ENCODE measurements at places on chromosomes 1 and 21.

DNA sequence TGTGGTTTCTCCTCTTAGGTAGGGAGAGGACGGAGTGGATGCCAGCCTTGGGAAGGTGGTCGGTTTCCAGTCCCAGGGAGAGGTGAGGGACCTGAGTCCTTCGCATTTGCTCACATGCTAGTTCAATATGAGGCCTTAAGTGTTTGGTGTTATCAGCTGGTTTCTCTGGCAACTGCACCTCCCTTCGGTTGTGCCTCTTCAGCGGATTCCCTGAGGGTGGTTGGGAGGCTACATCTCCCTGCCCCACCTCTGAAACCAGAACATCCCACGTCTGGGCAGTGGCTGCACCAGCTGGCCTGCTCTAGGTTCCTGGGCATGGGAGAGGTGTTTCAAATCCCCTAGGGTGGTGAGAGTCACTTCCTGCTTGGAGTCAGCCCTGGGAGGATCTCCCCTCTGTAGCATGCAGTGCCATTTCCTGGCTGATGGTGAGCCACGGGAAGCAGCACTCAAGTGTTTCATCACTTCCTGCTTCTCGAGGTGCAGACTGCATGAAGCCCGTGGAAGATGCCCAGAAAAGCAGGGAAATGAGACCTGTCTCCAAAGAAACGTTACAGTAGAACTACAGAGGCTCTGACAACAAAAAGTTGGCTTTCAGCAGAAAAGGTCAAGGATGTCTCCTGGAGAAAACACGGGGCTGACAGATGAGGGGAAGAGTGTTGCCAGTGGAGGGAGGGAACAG is 4.5 kb downstream of the TMEM125 start:
- peak; percentile 29 for DNase-seq

GRCh38 chr1:113835686-113836290 is 23.5 kb upstream of the RSBN1 start:
- DNase-seq, result no peak

DNA sequence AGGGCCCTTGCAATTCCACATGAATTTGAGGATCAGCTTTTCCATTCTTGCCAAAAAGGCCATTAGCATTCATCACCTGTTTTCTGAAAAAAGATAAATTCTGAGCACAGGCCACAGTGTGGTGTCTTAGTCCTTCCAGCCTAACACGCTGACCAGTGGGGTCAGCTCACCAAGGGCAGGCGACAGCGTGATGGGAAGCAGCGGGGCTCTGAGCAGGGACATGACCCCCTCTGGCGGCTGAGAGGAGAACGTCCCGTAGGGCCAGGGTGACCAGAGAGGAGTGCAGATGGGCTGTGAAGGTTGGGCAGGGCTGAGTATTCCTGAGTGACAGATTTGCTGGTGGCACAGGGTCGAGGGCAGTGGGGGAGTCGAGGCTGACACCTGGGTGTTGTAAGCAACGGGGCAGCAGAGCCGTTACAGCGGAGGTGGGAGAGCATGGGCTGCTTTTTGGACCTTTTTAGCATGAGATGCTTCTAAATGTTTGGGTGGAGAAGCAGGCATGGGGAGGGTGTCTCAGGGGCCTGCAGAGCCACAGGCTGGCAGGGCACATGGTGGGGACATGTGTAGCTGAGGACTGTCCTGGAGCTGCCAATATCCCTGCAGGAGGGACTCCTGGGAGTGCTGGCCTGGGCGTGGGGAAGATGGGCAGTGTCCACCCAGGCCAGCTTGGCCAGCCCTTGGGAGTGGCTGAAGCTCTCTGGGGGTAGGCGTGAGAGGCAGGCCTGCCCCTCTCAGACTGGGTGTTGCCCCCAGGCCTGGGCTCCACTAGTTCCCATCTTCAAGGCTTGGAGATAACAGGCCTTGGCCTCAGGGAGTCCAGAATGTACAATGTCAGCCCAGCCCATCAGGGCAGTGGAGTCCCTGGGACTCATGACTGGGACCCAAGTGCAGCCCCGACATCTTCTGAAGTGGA is 8.6 kb upstream of the CALML6 start:
- DNase-seq, result peak; percentile 53

DNA sequence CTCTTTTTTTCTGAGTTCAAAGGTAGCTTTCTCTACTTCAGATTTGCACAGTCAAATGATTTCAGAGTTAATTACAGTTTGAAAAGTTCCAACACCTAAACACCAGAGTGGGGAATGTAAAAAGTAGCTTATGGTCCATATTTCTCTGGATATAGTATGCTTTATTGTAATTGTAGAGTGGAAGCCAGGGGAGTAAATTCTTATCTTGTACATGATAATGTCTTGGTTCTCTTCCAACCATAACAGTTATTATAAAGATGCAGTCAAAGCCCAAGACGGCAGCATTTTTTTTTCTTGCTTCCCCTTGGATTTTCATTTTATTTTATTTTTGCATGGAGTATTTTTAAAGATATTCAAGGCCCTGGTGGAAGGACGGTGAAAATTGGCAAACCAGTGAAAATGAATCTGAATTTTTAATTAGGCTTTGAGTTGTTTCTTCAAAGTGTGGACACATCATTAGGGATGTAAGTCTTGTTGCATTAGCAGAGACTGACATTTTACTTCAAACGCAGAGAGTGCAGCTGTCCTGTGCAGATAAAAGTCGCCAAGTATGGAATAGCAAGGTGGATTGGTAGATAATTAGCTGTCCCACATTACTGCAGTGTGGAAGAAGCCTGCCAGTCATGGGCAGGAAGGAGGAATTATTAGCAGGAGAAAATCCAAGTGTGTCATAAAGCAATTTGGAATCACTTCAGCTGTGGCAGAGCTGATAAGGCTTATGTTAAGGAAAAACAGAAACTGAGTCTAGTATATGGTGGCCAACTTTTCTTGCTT is 11.3 kb downstream of the CACHD1 start:
- no peak for DNase-seq

DNA sequence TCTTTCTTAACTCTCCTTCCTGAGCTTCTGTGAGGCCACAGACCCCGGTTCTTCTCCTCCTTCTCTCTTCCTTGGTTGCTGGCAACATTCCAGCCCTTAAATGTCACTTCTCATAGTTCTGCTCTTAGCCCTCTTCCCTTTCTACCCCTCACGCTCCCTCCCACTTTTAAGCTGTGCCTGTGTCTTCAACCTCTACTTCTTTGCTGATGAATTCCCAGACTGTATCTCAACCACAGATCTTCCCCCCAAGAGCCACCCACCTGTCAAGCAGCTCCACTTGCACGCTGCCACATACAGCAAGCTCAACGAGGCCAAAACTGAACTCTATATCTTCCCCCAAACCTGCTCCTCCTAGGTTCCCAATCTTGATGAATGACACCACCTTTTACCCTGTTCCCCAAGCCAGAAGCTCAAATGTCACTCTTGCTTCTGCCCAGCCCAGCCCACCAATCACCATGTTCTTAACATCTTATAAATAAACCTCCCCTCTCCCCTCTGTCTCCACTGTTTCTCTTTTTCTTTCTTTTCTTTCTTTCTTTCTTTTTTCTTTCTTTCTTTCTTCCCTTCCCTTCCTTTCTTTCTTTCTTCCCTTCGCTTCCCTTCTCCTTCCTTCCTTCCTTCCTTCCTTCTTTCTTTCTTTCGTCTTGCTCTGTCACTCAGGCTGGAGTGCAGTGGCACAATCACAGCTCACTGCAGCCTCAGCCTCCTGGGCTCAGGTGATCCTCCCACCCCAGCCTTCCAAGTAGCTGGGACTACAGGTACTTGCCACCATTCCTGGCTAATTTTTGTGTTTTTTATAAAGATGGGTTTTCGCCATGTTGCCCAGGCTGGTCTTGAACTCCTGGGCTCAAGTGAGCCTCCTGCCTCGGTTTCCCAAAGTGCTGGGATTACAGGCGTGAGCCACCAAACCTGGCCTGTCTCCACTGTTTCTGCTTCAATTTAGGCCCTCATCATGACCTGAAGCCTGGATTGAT is 19.8 kb upstream of the PTP4A2 start:
- DNase-seq, result peak; percentile 68

GRCh38 chr1:9946315-9946714 is 3.0 kb downstream of the NMNAT1 start:
- DNase-seq, result no peak

DNA sequence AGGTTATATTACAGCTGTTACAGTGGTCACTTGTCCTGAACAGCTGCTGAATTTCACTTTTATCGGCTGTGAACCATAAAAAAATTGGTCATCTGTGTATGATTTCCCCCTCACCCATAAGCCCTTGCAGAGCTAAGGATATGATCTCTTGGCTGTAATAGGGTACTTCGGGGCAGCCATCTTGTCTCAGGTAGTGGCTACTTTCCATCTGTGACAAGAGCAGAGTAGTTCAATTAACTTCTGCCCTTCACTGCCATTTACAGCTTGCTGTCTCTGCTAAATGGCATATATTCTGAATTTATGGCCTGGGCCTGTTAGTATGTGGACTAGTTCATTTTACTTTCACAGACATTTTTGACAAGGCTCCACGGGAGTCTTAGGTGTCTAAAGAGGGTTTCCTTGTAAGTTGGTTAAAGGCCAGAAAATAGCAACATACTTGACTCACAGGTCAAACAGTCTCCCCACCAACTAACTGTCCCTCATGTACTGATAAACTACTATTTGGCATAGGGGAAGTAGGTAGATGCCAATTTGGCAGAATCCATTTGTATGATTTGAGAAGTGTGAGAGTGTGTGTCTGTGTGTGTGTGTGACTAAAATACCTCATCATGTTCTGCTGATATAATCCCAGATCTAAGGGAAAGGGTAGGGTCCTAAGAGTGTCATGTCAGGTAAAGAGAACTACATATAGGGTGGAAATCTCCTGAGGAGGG is 151.6 kb downstream of the KCTD3 start:
- DNase-seq, result no peak

GRCh38 chr1:95168028-95168427 is 50.9 kb downstream of the TLCD4 start:
- no peak for DNase-seq

GRCh38 chr1:229192853-229193252 is 78.1 kb upstream of the RAB4A start:
- no peak for DNase-seq

DNA sequence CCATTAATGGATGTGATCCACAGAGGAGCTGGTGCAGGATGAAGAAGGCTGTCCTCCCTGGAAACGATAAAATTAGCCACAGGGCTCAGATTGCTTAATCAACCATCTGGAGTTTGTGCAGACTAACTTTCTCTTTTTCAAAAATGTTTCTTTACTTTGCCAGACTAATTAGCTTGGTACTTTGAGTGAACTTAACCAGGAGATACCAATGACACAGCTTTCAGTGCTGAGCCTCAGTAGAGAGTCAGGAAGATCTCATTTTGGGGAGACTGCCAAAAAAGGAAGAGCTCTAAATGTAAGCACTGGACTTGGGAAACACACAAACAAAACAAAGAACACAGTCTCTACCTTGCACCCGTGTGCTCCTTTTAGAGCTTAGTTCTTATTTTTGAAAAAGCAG is 248.1 kb upstream of the DEPDC1 start:
- DNase-seq, result no peak

GRCh38 chr1:14442669-14443068 is 155.8 kb upstream of the KAZN start:
- no peak for DNase-seq

- DNase-seq, result no peak
Observed at GRCh38 chr1:235958021-235958420, 91.3 kb upstream of the LYST start.

DNA sequence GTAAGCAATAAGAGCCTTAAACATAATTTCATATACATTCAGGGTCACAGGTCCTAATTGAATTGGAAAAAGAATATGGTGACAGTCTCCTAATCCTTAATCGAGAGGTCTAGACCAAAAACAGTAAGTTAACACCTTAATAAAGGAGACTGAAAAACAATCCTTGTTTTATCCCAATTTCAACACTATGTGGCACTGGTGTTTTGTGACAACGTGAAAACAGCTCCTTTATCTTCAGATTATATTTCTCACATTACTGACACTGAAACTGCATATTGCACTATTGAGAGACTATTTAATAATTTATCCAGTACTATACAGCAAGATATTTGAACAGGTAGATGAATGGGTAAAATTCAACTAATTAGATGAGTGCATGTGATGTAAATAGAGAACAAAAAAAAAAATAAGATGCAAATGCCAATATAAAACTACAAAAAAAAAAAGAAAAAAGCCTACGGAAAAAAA is 34.1 kb downstream of the TP53BP2 start:
- no peak for DNase-seq

- peak; percentile 25 for DNase-seq
Observed at GRCh38 chr1:115332813-115333608, 5.0 kb downstream of the NGF start.

DNA sequence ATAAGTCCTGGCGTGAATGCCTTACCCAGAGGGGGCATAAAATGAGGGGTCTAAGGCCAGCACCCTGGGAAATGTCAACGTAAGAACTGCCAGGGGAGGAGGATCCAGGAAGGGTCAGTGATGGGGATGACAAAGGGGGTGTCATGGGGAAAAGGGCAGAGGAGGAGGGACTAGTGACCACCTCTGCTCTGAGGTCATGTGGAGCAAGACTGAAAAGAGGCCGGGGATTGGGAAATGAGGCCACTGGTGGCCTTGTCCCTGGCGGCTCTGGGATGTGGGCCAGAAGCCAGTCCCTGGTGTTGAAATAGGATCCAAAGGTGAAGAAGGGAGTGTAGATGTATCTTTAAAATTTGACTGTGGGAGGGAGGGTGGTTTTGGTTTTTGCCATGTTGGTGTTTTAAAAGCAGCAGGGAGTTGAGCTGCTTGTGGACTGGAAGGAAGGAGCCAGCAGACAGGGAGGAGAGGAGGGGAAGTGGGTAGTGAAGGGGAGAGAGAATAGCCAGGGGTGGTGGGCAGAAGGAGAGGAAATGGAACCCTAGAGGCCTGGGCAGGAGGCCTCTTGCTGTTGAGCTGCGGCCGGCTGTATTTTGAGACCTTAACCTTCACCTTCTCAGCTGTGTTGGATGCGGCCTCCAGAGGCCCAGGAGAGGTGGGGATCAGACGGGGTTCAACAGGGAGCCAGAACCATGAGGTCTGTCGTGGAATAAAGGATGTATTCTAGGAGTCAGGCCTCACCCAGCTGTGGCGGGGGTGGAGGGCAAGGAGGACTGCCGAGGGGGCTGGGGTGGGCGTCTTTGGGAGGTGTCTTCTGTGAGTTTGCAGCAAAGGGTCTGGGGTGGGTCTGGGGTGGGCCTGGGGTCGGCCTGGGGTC is 92.5 kb downstream of the DHRS3 start:
- DNase-seq, result no peak

GRCh38 chr1:150233359-150234308 is 2.3 kb downstream of the ANP32E start:
- DNase-seq, result peak; percentile 15

- DNase-seq, result no peak
Observed at GRCh38 chr1:166083887-166084286, 82.9 kb downstream of the FAM78B start.

GRCh38 chr21:45365608-45366241 is 39.2 kb upstream of the COL18A1 start:
- DNase-seq, result no peak

- no peak for DNase-seq
Observed at GRCh38 chr21:15928196-15928595, 198.4 kb downstream of the USP25 start.

All from CD4-positive, alpha-beta T cell (primary cell).